Activated T-helper 17 cell treated with anti-CD3 and anti-CD28 coated beads, Interleukin-2, amount 50 U/mL, for 72 hours (primary cell): ENCODE measurements at places on chromosomes 1 and 21. TPM values are rescaled to one million over a fixed set of nuclear protein-coding genes. Genes with fewer than 3 reads are reported as not detected.

The KRTAP7-1 gene
- not detected for total RNA-seq

The GPR25 gene
- not detected for total RNA-seq

The SFN gene
- 4.3 TPM for total RNA-seq

The PAQR6 gene
- total RNA-seq, result 10.9 TPM

The FCRL2 gene
- not detected for total RNA-seq

The CAMSAP2 gene
- 3.4 TPM for total RNA-seq
